ENCODE measurements at places on chromosomes 12 and 14.

DNA sequence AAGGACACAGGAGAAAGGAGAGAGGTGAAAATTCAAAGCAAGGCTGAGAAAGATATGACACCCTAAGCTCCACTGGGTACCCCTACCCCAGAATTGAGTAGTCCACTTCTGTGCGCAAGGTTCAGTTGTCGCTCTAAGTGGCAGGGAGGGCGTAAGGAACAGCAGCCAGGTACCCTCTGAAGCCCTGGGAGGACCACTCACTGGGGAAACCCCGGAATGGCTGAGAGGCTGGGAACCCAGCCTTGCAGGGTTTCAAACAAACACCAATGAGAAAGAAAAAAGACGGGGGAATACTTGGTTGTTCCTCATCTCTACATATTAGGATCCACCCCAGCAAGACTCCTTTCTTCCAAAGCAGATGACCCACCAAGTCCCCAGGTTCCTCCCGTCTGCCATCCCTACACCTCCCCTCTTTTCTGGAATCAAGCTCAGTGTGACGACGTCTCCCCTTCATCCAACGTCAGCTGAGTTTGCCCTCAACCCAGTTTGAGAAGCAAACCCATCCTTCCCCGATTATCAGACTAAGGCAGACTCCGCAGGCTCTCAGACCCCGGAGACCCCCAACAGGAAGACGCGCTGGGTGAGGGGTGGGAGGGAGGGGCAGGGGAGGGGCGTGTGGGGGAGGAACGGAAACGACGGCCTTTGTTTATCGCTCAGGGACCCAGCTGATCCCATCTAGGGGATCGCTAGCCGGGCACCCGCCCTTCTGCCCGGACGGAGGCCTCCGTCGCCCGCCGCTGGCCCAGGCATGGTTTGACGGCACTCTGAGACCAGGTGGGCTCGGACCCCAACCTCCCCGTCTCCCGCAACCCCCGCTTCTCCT is 795 bp downstream of the LMBR1L start:
- DNase-seq = no peak

DNA sequence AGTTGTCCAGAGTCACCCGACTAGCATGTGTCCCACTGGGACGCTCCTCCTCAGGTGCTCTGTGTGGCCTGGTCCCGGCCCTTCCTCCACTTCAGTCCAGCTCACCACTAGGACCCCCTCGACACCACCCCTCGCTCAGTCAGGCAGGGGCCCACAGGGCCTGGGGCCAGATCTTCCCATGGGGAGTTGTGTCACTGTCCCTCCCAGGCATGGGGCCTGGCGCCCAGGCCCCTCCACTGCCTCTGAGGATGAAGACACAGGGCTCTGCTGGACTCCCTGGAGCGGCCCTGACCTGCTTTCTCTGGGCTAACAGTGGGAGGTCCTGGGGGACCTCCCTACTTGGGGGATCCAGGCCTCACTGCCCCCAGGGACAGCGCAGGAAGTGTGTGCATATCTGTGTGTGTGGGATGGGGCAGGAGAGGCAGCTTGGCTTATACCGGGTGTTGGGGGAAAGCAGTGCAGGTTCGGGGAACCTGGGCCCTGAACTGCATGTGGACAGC is 43.8 kb downstream of the KRT80 start:
- no peak for DNase-seq

DNA sequence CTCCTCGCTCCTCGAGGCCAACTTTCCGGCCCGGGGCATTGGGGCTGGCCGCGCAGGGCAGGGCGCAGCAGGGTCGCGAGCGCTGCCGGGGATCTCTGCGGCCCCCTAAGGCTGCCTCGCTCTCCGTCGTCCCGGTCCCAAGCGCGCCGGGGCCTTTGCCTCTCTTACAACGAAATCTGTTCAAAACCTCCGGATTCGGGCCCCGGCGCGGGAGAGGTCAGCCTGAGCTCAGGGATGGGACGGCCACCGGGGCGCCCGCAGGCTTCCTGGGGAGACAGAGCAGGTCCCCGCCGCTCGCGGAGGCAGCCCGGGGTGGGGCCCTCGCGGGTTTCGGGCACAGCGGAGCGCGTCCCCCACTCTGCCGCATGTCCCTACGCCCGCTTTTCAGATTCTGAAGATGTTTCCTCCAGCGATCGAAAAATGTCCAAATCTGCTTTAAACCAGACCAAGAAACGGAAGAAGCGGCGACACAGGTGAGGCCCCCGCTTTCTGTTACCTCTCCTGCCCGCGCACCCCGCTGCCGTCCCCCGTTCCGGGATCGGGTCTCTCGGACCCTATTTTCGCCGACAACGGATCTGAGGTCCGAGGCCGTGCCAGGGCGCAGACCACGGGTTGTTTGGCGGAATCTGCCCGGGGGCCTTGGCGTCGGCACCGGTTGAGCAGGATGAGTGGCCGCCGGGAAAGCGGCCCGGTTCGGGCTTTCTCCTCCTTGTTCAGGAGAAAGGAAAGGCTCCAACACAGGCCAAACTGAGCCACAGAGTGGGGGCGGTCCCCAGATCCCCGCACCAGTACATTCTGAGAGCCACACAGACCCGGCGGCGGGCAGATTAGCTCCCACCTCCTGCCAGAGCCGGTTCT is 1.8 kb downstream of the VSX2 start:
- DNase-seq = no peak

- no peak for DNase-seq
Observed at GRCh38 chr12:124655698-124656516, 88.5 kb upstream of the NCOR2 start.

GRCh38 chr14:28813810-28814209 is 47.2 kb downstream of the FOXG1 start:
- DNase-seq = no peak

DNA sequence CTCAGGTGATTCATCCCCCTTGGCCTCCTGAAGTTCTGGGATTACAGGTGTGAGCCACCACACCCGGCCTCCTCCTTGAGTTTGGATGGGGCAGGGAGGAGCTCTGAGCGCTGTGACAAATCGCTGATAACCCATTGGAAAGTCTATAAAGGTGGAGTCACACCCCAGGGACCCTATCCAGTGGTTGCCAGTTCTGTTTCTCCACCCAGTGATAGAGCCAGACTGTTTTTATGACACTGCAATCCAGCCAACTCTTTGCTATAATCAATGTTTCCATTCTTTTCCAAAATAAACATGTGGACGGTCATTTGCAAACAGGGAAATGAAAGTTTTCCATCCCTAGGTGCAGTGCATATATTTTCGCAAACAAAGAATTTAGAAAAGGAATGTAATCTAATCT is 142.0 kb upstream of the PELI2 start:
- DNase-seq = no peak

DNA sequence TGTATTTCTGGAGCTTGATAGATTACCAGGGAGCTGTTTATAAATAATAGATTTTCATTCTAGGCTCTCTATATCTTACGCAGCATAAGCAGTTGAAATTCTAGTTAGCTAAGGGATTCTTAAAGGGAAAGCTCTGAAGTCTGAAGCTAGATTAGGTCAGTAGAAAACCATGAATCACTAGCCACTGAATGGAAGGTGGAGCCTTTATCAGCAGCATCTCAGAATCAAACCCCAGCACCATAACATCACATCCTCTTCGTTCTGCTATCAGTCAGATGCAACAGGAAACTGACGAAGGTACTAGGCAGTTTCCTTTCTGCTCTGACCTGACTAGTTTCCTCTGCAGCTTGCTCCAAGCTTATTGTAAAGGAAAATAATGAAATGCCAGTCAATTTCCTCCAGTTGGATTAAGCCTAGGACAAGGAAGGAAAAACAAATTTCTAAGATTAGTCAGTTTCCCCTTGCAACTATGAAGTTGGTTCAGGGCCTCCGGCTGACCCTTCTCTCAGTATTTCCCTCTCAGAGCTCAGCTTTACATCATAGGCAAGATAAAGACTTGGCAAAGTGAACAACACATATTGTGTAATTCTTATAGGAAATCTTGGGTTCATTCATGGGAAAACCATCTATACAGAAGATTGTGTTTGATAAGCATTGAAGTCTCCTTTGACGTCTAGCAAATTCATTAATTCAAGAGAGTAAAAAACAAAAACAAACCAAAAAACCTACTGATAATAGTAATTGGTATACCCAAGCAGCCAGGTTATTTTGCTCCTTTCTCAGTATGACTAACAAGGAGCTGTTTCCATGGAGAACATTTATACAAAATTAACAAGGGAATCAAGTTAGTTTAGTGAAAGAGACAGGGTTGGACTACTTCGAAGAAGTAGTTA is 43.4 kb upstream of the CFAP54 start:
- DNase-seq = no peak

DNA sequence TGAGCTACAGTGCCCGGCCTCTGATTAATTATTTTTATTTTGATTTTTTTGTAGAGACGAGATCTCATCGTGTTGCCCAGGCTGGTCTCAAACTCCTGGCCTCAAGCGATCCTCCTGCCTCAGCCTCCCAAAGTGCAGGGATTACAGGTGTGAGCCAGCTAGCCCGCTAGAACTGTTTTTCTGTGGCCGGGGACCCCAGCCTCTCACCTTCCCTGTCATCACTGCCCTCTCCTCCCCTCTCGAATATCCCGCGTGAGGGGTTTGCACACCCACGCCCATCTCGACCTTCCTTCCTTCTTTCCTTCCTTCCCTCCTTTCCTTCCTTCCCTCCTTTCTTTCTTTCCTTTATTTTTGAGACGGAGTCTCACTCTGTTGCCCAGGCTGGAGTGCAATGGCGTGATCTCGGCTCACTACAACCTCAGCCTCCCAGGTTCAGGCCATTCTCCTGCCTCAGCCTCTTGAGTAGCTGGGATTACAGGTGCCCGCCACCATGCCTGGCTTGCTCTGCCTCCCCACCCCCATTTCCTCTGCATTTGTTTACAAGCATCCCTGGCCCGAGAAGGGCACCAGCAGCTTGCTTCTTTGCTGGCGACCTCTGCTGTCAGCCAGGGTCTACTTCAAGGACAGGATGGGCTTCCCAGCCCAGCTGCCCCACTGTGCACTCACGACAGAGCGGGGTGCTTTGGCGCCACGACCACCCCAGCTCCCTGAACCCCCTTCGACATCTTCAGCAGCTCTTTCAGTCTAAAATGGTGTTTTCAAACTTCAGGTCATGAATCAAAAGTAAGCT is 4.3 kb upstream of the TRAF3 start:
- DNase-seq = no peak

- DNase-seq = no peak
Observed at GRCh38 chr14:22844221-22845102, 8.1 kb downstream of the MMP14 start.

DNA sequence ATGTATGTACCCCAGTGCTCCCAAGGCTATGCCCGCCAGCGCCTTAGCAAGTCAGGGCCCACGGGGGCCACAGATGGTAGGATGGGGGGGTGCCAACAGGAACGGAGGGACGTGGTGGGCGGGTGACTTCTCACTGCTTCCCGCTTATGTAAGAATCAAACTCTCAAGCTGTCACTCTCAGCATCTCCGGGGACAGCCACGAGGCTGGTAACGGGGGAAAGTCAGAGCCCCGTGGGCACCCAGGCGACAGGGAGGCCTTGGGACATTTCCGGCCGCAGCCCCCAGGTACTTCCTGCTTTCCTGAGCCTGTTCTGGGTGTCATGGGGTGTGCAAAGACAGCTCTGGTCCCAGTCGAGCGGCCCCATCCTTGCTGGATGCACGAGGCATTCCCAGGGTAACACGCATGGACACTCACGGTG is 59.3 kb downstream of the TESC start:
- no peak for DNase-seq

DNA sequence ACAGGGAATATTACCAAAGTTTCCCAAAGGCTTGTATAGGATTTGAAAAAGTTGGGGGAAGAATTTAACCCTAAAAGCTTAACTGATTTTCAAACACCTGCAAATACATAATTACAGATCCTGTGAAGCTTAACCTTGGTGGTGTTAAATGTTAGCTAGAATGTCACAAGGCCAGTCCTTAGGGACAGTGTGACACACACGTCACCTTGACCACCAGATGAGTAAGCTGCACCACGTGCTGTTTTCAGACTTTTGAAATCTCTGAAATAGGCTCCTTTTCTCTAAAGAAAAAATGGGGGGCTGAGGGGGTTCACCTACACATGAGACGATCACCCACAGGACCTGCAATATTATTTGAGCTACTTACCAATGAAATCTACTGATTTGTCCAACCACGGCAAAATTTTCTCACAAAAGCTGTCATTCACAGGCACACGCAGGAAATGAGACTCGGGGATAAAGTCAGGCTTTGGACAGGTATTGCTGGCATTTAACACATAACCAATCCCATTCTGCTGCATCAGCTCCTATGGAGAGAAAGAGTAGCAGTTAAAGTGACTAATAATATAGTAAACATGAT is 75.9 kb downstream of the DUSP16 start:
- no peak for DNase-seq

DNA sequence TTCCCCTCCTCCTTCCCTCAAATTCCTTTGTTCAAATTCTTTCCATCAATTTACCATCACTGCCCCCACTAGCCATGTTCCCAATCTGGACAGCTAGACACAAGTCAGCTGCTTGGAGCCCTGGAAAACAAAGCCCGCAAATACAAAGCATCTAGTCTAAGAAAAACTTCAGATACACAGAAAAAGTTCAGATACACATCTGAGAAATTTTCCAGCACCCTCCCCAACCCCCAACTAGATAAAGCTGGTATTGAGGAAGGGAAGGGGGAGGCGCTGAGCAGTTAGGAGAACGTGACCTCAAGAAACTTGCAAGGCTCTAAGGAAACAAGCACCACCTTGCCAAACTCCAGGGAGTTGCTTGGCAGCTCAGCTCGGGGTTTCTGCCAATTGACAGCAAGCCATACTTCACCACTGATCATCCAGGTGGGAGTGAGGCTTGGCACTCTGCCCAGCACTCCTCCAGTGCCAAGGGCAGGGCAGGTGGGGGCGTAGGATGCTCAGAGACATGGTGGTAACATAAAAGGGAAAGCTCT is 5.1 kb upstream of the CNIH1 start:
- DNase-seq = peak; percentile 33

DNA sequence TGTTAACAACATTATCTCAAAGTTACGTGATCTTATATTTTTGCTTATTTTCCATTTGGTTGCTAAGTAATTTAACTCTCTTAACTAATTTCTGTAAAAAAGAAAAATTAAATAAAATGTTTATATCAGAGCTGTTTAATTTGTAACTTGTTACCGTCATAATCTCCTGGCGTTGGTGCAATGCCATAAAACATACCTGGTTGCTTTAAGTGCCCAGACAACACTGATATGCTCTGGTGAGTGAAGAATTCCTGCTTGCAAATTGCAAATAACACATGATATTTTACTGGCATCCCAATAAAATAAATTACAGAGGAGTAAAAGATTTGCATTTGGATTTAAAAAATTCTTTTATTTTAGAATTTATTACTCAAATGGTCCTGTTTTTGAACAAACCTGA is 640.1 kb upstream of the MIS18BP1 start:
- no peak for DNase-seq

GRCh38 chr14:55514819-55515490 is 65.1 kb upstream of the KTN1 start:
- DNase-seq = no peak

GRCh38 chr12:57091638-57092528 is 3.0 kb downstream of the NAB2 start:
- DNase-seq = no peak

DNA sequence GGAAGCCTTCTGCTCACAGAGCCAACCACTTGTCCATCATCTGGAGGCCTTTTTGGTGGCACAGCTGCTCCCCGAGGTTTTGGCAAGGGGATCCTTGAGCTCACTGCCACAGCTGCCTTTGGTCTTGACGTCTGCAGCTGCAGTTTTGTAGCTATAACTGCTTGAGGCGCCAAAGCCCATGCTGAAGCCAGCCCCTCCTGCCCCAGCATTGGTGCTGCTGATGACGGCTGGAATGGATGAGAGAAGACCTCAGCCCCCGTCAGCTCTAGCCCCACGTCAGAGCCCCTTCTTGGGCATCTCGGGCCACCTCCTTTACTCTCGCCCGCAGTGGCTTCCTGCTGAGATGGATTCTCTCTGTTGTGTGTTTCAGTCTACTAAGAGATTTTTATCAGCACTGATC is 12.3 kb upstream of the KRT74 start:
- no peak for DNase-seq

- no peak for DNase-seq
Observed at GRCh38 chr14:34228650-34228976, 233.4 kb downstream of the SPTSSA start.
